ENCODE measurements at places on chromosomes 1 and 21. TPM values are rescaled to one million over a fixed set of nuclear protein-coding genes. Genes with fewer than 3 reads are reported as not detected.

DNA sequence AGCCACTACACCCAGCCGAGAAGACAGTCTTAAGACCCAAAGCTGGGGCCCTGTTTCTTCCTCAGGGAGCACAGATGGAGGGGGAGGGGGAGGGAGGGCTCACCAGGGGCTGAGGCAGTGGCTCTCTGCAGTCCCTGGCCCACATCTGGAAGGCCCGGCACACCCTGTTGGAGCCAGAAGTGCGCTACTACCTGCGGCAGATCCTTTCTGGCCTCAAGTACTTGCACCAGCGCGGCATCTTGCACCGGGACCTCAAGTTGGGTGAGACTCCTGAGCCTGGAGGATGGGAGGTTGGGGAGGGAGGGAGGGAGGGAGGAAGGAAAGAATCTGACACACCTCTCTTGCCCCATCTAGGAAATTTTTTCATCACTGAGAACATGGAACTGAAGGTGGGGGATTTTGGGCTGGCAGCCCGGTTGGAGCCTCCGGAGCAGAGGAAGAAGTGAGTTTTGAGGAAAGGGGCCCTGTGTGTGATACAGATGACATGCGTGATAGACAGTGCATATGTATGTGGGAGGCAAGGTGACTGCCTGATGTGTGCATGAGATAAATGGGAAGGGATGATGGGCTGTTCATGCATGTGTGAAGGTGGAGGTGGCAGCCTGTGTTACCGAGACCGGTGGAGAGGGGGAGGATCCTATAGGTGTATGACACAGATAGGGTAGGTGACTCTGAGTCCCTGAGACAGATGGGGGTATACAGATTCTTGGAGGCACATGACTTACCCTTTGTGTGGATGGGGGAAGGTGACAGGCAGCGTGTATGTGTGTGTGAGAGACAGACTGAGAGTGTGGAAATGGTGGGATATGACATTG, 1.5 kb downstream of the PLK3 start:
- DNase-seq, result peak; percentile 19

- DNase-seq, result no peak
These were observed 6.2 kb downstream of the SLC6A9 start for GRCh38 chr1:44024903-44025525.

DNA sequence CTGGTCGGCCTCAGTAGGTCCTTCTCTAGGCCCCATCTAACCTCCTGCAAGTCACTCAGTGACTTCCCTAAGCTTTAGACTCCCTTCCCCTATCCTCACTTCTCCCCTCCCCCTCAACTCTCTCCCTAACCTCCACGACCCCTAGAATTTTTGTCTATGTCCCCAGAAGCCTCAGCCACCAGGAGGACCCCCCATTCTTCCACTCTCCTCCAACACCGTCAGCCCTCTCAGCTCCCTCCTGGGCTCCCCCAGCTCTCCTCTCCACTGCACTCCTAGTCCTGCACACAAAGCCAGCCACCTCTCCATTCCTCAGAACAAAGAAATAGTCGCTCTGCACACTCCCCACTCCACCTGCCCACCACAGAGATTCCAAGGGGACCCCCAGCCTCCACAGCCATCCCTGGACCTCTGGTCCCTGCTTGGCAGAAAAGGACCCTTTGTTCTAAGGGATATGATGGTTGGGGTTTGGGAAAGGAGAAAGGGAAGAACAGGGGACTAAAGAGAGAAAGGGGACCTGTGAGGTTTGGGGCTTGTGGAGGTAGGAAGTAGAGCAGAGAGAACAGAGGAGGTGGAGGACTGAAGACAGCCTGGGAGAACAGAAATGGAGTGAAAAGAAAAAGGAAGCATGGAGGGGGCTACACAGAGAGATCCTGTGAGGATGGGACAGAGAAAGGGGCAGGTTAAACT, 2.8 kb downstream of the ARHGEF2 start:
- no peak for DNase-seq

C8B gene
- total RNA-seq, result not detected

VASH2 gene
- total RNA-seq, result 0.81 TPM

DNA sequence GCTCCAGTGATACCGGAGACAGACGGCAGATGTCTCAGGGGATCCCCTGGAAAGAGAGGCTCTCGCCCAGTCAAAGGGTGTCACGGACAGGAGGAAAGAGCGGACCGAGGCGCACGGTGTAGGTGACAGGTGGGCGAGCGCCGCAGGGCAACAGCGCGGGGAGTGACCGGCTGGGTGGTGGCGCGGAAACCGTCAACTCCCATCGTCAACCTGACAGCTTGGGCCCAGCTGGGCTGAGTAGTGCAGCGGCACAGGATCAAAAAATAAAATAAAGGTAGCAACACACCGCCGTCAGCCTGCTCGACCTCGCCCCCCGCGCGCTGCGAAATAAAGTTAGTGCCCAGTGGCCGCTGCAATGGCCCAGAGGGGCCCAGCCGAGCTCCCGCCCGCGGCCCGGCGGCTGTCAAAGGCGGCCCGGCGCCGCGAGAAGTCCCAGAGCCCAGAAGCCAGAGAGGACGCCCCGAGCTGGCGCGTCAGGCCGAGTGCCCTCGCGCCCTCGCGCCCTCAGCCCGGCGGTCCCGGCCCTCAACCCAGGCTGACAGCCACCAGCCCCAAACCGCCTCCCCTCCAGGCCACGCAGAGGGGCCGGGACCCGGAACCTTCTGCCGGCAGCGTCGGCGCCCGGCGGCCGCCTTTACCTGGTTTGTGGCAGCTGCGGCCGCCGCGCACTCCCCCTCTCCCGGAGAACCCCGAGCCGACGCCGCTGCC, at the start of gene LYST:
LYST (minus strand) TSS at position 702 of the 708 bp plus-strand sequence. CDS start 36,489 bp downstream, outside the sequence.
- DNase-seq, result peak; percentile 63

HORMAD1 gene
- total RNA-seq, result not detected

ALPL gene
- 4.0 TPM for total RNA-seq

ZNF687 gene
- total RNA-seq, result 24.2 TPM

DNA sequence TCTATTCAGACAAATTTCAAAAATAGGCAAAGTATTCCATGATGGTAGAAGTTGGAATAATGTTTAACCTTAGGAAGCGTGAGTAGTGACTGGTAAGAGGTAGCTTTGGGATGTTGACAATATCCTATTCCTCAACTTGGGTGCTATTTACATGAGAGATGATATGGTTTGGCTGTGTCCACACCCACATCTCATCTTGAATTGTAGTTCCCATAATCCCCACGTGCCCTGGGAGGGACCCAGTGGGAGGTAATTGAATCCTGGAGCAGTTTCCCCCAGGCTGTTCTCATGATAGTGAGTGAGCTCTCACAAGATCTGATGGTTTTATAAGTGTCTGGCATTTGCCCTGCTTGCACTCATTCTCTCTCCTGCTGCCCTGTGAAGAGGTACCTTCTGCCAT, 67.3 kb downstream of the PLPPR4 start:
- no peak for DNase-seq

- DNase-seq, result no peak
These were observed 41.3 kb downstream of the COQ8A start for GRCh38 chr1:226981386-226981817.

DNA sequence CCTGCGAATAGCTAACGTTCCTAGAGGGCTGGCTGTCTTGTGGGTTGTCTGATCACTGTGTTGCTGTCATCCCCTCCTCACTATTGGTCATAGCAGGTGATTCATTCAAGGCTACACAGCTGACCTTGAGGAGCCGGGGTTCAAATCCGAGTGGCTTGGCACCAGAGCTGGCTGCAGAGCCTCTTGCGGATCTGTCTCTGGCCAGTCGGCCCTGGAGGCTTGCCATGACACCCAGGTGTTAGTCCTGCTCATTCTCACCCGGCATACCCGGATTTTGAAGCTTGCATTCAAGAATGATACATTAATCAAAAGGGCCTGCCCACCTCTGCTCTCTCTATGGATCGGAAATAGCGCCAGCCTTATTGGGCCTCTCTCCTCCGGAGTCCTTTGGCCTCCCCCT, 110.4 kb downstream of the DHRS3 start:
- DNase-seq, result no peak

C1orf74 gene
- total RNA-seq, result 2.0 TPM

OPRD1 gene
- not detected for total RNA-seq

- no peak for DNase-seq
These were observed 5.9 kb upstream of the LHX9 start for GRCh38 chr1:197911111-197911856.

EPHA8 gene
- not detected for total RNA-seq

OSBPL9 gene
- 122 TPM for total RNA-seq

- peak; percentile 20 for DNase-seq
These were observed 927.9 kb upstream of the B3GALT2 start for GRCh38 chr1:194114288-194114687.

- DNase-seq, result no peak
These were observed 21.4 kb downstream of the WNT4 start for GRCh38 chr1:22121421-22121911.

DNA sequence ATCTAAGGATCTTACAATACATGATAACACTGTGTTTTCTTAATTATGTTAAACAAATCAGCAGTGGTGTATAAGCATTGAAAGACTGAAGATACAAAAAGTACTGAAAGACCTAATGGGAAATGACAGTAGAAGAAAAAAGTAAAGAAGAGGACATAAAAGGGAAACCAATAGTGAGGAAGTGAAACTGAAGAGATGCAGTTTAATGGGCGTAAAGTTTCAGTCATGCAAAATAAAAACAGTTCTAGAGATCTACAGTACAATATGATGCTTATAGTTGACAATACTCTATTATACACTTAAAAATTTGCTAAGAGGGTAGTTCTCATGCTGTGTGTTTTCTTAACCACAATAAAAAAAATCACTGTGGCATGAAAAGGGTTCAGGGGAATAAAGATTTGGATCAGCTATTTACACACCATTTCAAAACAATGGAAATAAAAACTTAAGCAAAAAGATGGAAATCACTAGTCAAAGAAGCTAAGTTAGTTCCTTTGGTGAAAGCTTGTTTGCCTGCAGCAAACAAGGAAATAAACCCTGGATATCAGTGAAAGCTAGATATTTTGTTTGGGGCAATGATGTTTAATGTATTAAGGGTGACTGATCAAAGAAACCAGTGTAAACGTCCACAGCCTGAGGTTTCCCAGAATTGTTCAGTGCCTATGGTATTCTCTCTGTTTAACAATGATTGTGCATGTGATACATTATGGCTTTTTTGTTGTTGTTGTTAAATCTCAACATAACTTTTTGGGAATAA, 1160.8 kb upstream of the ADGRL2 start:
- DNase-seq, result no peak

DNA sequence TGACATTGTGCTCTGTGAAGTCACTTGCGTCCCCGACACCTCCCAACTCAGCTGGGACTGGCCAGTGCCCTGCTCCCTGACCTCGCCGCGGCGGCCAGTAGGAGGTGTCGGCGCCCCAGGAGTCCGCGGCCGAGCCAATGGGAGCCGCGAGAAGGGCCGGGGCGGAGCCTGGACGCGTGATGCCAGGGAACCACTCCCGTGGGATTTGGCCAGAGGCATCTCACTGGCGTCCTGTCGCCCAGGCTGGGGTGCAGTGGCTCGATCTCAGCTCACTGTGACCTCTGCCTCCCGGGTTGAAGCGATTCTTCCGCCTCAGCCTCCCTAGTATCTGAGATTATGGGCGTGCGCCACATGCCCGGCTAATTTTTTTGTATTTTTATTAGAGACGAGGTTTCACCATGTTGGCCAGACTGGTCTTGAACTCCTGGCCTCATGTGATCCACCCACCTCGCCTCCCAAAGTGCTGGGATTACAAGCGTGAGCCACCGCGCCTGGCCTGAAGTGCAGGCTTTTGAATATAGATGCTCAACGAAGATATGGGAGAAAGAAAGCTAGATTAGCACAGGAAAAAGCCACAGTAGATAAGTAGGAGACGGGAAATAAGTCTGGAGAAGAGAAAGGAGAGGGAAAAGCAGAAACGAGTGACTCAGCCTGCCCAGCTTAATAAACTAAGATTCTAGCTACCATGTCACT, 38.0 kb downstream of the ZBTB8OS start:
- peak; percentile 89 for DNase-seq

LHX4 gene
- total RNA-seq, result not detected

DNA sequence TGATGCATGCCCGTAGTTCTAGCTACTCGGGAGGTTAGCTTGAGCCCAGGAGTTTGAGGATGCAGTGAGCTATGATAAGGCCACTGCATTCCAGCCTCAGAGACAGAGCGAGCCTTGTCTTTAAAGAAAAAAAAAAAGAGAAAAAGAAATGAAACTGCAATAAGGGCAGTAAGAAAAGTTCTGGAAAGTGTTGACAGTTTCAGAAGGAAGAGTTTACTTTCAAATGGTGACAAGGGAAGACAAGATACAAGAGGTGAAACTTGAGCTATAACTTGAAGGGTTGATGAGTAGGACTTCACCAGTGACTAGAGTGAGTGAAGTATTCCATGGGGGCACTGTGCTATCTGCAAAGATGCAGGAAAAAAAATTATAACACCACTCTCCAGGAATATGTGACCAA, 125.0 kb downstream of the AKT3 start:
- DNase-seq, result no peak

DNA sequence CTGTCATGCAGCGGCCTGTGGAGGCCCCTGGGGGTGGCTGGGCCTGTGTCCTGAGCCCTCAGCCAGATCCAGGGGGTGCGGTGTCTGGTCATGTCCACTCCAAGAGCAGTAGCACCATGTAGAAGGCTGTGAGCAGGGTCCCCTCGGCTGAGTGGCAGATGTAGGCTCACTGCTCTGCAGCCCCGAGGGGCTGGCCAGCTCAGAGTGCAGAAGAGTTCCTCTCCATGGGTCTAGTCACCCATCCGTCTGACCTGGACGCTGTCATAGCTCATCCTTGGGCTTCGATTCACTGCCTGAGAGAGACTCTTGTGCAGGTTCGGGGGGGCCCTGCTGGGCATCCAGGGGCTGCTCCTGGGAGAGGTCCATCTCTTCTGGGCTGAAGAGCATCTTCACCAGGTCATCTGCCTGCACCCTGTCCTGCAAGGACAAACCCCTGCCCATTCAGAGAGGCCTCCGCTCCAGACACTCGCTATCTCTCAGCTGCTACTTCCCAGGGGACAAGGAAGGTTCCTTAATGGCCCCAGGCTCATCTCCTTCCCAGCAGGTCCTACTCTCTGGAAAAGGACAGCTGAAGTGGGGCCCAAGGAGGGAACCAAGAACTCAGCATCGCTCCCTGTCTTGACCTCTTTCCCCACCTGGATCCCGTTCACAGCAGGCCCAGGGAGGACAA, 6.5 kb upstream of the CLDN19 start:
- DNase-seq, result no peak

DNA sequence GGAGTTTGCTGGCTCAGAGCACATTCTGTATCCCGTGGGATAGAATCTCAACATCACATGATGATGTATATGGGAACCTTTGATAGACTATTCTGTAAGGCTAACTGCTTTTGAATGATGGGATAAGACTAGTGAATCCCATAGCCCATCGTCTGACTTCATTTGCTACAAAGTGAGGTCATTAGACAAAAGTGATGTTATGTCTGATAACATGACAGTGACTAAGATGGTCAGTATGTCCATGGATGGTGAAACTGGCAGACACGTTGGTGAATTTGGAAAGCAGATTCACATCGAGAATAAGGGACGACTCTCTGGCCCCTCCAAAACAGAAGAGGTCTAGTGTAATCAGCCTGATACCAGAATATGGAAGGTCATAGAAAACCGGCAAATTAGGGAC, 108.4 kb downstream of the HHAT start:
- no peak for DNase-seq

CTTNBP2NL gene
- total RNA-seq, result 17.9 TPM

GRCh38 chr1:236535662-236536161, 11.9 kb downstream of the LGALS8 start:
- no peak for DNase-seq

- DNase-seq, result peak; percentile 93
These were observed 213.7 kb downstream of the PBX1 start for GRCh38 chr1:164772635-164773034.

Measured in thyroid gland (tissue), 4 donors.